Muscle of back (tissue), 13 donors: ENCODE measurements at places on chromosomes 6 and 20.

- no peak for DNase-seq
These were observed 38.2 kb downstream of the NOL7 start for GRCh38 chr6:13653296-13653695.

GRCh38 chr6:154977588-154977987, 17.5 kb upstream of the TIAM2 start:
- no peak for DNase-seq

DNA sequence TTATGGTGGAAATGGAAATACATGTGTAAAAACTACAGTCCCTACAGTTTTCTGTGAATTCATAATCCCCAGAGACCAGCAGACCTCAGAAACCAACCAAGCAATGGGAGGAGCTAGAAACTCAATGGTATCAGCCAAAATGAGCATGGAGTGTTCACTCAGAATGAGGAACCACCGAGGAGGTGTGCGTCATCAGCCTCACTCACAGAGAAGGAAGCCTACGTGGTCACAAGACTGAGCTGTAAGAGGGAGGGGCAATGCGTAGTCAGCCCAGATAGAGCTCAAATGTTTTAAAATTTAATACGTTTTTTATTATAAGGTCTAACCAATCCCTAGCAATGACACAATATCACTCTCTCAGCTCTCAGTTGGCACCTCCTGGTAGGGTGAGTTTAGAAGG, 17.4 kb downstream of the MYLK4 start:
- DNase-seq = no peak

- no peak for DNase-seq
These were observed 1.7 kb downstream of the TNXB start for GRCh38 chr6:32107406-32107805.

GRCh38 chr20:51014797-51015722, 7.8 kb downstream of the KCNG1 start:
- DNase-seq = peak; percentile 46

GRCh38 chr20:57930351-57930750, 220.5 kb upstream of the PMEPA1 start:
- DNase-seq = no peak

DNA sequence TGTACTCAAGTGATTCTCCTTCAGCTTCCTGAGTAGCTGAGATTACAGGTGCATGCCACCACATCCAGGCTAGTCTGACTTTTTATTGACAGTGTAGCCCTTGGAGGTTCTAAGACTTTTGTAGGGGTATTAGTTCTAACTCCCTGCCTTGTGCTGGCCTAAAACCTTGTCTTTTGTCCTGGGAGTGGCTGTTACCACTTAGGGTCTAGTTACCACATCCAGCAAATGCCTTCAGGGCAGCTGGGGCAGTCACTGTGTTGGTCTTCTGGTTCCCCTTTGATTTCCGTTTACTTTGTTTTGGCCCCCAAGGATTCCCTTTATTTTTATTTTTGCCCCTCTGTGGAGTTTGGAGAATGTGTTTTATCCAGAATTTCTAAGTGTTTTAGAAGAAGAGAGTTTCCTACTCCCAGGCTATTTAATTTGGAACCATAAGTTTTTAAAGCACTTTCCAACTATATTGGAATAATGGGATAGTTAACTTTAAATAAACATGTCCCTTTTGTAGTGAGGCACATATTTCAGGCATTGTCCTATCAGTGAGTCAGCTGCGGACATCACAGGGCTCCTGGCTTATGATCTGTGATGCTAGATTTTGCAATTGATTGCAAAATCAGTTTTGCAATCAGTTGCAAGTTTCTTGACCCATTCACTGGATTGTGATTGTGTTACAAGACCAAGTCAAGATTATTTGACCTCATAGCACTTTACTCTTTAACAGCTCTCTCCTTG, 25.0 kb downstream of the IL22RA2 start:
- no peak for DNase-seq

DNA sequence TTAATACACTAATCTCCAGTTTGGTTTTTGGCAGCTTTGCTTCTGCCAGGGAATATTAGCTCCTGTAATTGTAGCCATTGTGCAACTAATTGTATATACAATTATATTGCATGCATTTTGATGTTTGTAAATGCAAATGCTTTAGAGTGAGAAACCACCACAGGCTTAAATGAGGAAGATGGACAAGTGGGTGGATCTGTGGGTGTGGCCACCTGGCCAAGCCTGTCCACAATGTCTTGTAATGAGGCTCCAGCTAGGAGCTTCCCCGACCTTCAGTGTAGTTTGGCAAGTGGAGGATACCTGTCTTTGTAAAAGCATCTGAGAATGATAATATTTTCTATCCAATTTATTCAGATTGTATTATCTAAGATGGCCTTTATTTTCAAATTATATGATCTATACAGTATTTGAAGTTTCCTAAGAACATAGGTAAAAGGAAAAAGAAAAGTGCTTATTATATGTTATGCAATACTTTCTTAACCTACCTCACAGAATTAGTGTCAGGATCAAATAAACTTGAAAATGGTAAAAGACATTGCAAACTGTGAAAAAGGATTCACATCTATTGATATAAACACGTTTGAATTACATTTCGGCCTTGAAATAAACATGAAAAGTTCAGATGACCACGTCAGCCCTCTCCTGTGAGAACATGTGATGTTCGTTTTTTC, 49.3 kb upstream of the ARID1B start:
- DNase-seq = no peak

DNA sequence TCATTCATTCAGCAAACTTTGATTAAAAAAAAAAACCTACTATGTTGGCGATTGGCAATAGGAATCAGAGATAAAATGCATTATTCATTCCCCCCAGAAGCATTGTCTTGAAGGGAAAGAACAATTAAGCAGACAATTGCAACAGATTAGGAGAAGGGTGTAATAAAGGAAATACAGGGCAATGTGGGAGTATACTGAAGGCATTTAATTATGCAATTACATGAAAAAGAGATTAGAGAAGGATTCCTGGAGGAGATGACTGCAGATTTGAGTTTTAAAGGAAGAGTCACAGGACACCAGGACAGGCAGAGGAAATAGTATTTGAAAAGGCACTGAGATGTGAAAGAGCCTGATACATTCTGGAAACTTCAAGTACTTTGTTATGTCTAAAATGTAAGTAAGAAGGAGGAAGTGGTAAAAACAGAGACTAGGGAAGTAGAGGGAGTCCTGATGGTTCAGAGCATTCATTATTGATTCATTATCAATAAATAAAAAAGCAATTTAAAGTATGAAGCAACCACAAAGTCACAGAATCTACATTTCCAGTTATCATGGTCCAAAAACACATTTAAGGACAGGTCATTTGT, 43.7 kb downstream of the THEMIS start:
- DNase-seq = no peak

DNA sequence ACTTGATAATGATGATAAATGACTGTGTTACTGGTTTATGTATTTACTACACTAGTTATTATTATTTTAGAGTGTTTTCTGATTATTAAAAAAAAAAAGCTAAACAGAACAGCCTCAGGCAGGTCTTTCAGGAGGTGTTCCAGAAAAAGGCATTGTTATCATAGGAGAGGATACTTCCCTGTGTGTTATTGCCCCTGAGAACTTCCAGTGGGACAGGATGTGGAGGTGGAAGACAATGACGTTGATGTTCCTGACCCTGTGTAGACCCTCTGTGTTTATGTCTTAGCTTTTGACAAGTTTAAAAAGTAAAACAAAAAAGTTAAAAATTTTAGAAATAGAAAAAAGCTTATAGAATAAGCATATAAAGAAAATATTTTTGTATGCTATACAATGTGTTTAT, 49.1 kb downstream of the NCOA7 start:
- no peak for DNase-seq

- DNase-seq = no peak
These were observed 40.8 kb downstream of the NT5E start for GRCh38 chr6:85490516-85491248.

GRCh38 chr6:22102671-22103070, 194.2 kb downstream of the PRL start:
- DNase-seq = no peak
